ENCODE measurements at places on chromosomes 5 and 9. TPM values are rescaled to one million over a fixed set of nuclear protein-coding genes. Genes with fewer than 3 reads are reported as not detected.

- peak overlapping the region; percentile 64 for H3K27ac ChIP-seq
- peaks cover 25% of the 10 kb centered on the region for H3K4me1 ChIP-seq
- no peaks in the 10 kb centered on the region for H3K27me3 ChIP-seq
- H3K36me3 ChIP-seq, result peaks cover 5% of the 10 kb centered on the region
- H3K4me3 ChIP-seq, result no peak overlapping the region
Observed at GRCh38 chr9:131397100-131397790, 3.4 kb downstream of the PRRC2B start.

GRCh38 chr5:84437673-84438315, 53.1 kb upstream of the EDIL3 start:
- no peaks in the 10 kb centered on the region for H3K36me3 ChIP-seq
- H3K4me1 ChIP-seq, result no peaks in the 10 kb centered on the region
- H3K27me3 ChIP-seq, result no peaks in the 10 kb centered on the region
- DNase-seq, result no peak
- H3K27ac ChIP-seq, result no peak overlapping the region
- H3K4me3 ChIP-seq, result no peak overlapping the region

GRCh38 chr9:22175972-22176545, 167.0 kb upstream of the CDKN2B start:
- no peak overlapping the region for H3K4me3 ChIP-seq
- H3K27me3 ChIP-seq, result no peaks in the 10 kb centered on the region
- no peaks in the 10 kb centered on the region for H3K36me3 ChIP-seq
- no peak for DNase-seq
- no peaks in the 10 kb centered on the region for H3K4me1 ChIP-seq

- peaks cover 26% of the 10 kb centered on the region for H3K4me1 ChIP-seq
- no peaks in the 10 kb centered on the region for H3K27me3 ChIP-seq
- H3K27ac ChIP-seq, result no peak overlapping the region
- H3K36me3 ChIP-seq, result peaks cover 35% of the 10 kb centered on the region
- no peak overlapping the region for H3K4me3 ChIP-seq
Observed at GRCh38 chr9:13139641-13140171, 139.8 kb downstream of the MPDZ start.

- H3K36me3 ChIP-seq, result no peaks in the 10 kb centered on the region
- no peaks in the 10 kb centered on the region for H3K4me1 ChIP-seq
- no peak for DNase-seq
- no peaks in the 10 kb centered on the region for H3K27me3 ChIP-seq
- no peak overlapping the region for H3K27ac ChIP-seq
Observed at GRCh38 chr9:13035822-13036221, 243.7 kb downstream of the MPDZ start.

DNA sequence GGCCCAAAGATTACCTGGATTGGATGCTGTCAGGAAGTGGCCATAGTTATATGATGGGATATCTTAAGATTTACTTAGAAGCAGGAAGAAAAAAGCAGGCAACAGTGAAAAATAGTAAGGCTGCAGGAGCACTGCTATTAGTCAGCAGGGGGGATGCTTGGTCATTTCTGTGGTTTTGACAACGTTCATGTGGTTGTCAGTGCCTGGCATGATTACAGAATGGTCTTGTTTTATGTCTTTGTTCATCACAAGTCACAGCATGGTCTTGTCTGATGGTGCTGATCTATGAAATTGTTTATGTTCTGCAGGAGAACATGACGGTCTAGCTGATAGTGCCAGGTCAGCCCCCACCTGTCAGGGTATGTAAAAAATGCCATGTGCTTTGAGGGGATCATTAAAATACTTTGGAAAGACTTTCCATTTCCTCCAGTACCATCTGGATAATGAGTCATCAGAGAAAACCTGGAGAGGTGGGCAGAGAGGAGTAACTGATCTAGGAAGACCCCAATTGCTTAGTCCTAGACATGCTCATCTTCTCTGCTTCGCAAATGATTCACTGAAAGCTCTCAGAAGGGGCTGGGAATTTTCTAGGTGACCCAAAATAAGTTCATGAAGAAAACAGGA, 48.5 kb downstream of the PLGRKT start:
- H3K4me1 ChIP-seq, result no peaks in the 10 kb centered on the region
- H3K27ac ChIP-seq, result no peak overlapping the region
- DNase-seq, result no peak
- no peak overlapping the region for H3K4me3 ChIP-seq
- H3K27me3 ChIP-seq, result no peaks in the 10 kb centered on the region

DNA sequence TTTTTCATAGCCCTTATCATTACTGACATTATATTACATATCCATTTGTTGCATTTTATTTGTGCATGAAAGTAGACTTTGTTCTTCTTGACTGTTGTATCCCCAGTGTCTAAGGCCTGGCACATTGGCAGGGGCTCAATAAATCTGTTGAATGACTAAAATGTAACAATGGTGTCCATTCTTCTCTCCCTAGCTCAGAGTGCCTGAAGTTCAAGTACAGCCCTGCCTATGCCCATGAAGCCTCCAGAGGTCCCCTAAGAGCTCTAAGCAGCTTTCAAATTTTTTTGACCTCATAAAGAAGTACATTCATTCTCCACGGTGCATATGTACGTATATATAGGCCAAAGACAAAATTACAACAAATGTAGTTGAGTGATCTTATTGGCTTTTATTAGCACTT, 4.2 kb upstream of the BSPRY start:
- H3K27me3 ChIP-seq, result peaks cover 12% of the 10 kb centered on the region
- H3K36me3 ChIP-seq, result no peaks in the 10 kb centered on the region
- no peak overlapping the region for H3K4me3 ChIP-seq
- H3K4me1 ChIP-seq, result peaks cover 4% of the 10 kb centered on the region
- no peak for DNase-seq

DNA sequence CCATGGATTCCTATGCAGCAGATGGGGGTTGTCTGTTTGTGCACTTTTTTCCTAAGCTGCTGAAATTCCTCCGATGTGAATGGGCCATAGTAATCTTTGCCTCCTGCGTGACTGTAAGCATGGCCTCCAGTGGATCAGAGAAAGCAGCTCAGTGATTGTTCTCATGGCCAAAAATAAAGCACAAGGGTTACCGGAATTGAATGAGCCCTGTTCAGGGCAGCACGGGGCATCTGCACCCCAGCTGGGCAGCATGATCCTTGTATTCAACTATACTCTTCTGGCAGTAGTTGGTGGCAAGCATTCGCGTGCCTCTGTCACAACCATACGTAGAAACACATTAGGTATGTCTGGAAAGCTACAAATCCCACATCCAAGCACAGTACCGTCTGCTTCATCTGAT, 193.9 kb downstream of the RORB start:
- H3K4me1 ChIP-seq, result no peaks in the 10 kb centered on the region
- no peak overlapping the region for H3K27ac ChIP-seq
- no peaks in the 10 kb centered on the region for H3K36me3 ChIP-seq
- H3K27me3 ChIP-seq, result no peaks in the 10 kb centered on the region
- H3K4me3 ChIP-seq, result no peak overlapping the region
- DNase-seq, result no peak

DNA sequence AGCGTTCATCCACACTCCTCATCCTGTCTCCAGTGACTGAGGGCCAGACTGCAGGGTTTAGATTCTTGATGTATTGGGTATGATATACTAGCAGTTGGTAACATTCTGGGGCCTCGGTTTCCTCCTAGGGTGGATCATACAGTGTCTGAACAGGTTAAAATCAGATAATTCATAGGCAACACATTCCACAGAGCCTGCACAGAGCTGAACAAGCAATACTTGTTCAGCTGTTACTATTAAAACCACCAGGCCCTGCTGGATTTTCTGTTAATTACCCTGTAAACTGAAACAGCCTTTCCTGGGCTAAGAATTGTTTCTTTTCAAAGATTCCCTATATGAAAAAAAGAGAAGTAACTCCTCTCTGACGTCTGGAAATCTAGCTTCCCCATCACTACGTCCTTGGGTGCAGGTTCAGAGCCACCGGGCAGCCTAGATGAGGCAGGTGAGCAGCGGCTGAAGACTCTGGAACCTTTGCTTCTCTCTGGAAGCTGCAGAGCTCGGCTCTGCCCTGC, 1313.5 kb upstream of the WWC1 start:
- no peaks in the 10 kb centered on the region for H3K4me1 ChIP-seq
- H3K36me3 ChIP-seq, result no peaks in the 10 kb centered on the region
- no peak overlapping the region for H3K27ac ChIP-seq

DNA sequence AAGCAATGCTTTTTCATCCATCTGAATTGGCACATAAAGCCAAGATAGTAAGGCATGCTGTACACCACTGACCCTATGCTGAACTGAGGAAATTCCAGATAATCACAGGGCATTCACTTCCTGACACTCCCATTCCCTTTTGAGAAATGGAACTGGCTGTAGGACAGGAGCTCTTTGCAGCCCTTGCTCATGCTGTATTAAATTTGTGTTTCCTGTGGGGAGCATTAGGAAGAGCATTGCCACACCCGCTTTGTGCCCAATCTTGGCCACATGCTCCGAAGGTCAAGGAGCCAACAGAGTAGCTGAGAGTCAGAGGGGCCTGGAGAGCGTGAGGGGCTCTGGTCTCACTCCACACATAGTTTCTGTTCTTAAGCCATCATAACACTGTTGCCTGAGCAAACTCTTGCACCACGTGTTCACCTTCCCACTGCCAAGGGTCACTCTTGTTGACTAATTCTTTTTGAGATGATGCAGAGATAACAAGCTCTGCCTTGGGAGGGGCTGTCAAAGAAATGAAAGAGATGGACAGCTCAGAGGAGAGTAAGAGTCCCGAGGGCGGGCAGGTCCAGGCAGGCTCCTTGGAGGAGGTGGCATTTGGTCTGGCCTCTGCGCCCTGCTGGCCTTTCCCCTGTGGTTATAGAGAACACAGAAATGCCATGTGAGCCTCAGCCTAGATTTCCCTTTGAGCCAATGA, 31.7 kb upstream of the ARAP3 start:
- H3K36me3 ChIP-seq, result no peaks in the 10 kb centered on the region
- H3K4me3 ChIP-seq, result no peak overlapping the region
- DNase-seq, result no peak
- H3K27ac ChIP-seq, result no peak overlapping the region
- no peaks in the 10 kb centered on the region for H3K27me3 ChIP-seq
- no peaks in the 10 kb centered on the region for H3K4me1 ChIP-seq

- H3K4me1 ChIP-seq, result no peaks in the 10 kb centered on the region
- H3K27ac ChIP-seq, result no peak overlapping the region
- H3K27me3 ChIP-seq, result no peaks in the 10 kb centered on the region
- H3K4me3 ChIP-seq, result no peak overlapping the region
- H3K36me3 ChIP-seq, result no peaks in the 10 kb centered on the region
Observed at GRCh38 chr9:38250279-38251035, 142.0 kb upstream of the ALDH1B1 start.

GRCh38 chr5:141564216-141564692, 54.5 kb downstream of the DIAPH1 start:
- no peak overlapping the region for H3K4me3 ChIP-seq
- peaks cover 4% of the 10 kb centered on the region for H3K36me3 ChIP-seq
- peak overlapping the region; percentile 77 for H3K27ac ChIP-seq
- H3K4me1 ChIP-seq, result peaks cover 13% of the 10 kb centered on the region
- peak; percentile 97 for DNase-seq
- H3K27me3 ChIP-seq, result no peaks in the 10 kb centered on the region

DNA sequence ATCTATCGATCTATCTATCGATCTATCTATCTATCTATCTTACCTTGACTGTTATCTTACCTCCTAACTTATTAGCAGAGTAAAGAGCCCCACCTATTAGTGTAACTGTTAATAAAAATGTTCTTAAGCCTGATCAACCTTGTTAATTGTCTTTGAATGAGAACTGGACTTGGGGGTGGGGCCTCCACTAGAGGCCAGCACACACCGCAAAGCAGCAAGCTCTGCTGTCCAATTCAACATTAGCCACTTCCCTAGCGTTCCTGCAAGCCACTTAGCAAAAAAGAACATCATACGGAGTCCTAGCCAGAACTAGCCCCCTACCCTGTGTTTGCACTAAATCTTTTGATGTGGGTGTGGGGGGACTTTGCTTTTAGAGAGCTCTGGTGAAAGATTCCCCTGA, 515.8 kb downstream of the KDM4C start:
- no peak overlapping the region for H3K4me3 ChIP-seq
- no peaks in the 10 kb centered on the region for H3K36me3 ChIP-seq
- no peak overlapping the region for H3K27ac ChIP-seq
- H3K27me3 ChIP-seq, result no peaks in the 10 kb centered on the region
- no peaks in the 10 kb centered on the region for H3K4me1 ChIP-seq

GRCh38 chr9:91221332-91221731, 140.4 kb downstream of the AUH start:
- H3K27me3 ChIP-seq, result no peaks in the 10 kb centered on the region
- no peaks in the 10 kb centered on the region for H3K4me1 ChIP-seq
- H3K27ac ChIP-seq, result no peak overlapping the region
- no peak overlapping the region for H3K4me3 ChIP-seq
- no peak for DNase-seq

DNA sequence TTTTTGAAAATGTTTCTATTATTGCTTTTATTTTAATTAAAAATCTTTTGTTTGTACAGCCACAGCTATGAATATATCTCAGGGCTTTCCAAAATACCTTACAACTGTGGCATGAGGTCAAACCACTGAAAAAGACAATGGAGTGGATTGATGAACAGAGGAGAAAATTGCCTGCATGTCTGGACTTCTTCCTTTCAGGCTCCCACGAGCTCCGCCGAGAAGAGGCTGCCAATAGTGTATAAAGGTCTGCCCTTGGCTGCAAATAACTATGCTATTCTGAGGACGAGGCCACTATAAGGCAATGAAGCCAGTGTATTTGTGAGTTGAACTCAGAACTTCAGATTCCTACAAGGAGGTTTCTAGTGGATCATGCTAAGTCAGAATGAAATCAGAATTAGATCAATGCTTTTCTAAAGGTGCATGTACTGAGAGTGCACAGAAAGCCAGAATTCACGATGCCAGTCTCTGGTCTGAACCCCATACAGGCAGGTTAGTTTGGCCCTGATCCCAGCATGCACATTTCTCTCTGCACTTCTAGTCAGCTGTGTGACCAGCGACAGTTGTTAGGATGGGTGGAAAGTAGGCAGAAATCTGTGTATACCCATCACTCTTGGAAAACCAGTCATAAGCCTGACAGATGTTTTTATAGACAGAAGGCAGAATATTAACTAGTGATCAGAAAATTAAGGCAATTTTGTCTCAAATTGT, 42.7 kb upstream of the PLPP1 start:
- H3K4me3 ChIP-seq, result no peak overlapping the region
- H3K27me3 ChIP-seq, result no peaks in the 10 kb centered on the region
- H3K4me1 ChIP-seq, result peaks cover 44% of the 10 kb centered on the region

DNA sequence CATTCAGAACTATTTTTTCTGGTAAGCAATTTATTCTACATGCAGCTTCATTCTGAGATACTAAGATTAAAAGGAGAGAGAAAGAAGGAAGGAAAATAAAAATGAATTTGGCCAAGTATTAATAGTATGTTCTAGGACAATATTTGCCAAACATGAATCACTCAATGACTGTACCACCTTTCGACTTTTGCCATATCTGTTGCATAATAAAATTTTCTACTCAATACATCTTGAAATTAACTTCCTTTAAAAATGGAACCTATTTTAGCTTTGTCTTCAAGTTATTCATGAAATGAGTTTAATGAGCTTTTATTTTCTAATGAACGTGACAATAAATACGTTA, 111.8 kb downstream of the MARCHF3 start:
- no peaks in the 10 kb centered on the region for H3K27me3 ChIP-seq
- no peak overlapping the region for H3K27ac ChIP-seq
- H3K4me3 ChIP-seq, result no peak overlapping the region
- no peak for DNase-seq

GRCh38 chr9:23431459-23431858, 394.6 kb downstream of the ELAVL2 start:
- H3K36me3 ChIP-seq, result no peaks in the 10 kb centered on the region
- H3K27me3 ChIP-seq, result no peaks in the 10 kb centered on the region
- H3K4me3 ChIP-seq, result no peak overlapping the region
- DNase-seq, result no peak
- no peak overlapping the region for H3K27ac ChIP-seq

The TXNDC8 gene
- not detected for total RNA-seq

The GPX3 gene
- 99.0 TPM for total RNA-seq

The PDE6A gene
- 0.06 TPM for total RNA-seq

The SPATA31C1 gene
- total RNA-seq, result not detected

The PCDHGA1 gene
- 0.71 TPM for total RNA-seq

The DBH gene
- total RNA-seq, result 0.06 TPM

The REEP2 gene
- 0.98 TPM for total RNA-seq
